Fibroblast of the aortic adventitia (primary cell): ENCODE measurements at places on chromosomes 2 and 18.
A peak's percentile ranks its signal among the peaks of the same experiment; 100 is the strongest.

DNA sequence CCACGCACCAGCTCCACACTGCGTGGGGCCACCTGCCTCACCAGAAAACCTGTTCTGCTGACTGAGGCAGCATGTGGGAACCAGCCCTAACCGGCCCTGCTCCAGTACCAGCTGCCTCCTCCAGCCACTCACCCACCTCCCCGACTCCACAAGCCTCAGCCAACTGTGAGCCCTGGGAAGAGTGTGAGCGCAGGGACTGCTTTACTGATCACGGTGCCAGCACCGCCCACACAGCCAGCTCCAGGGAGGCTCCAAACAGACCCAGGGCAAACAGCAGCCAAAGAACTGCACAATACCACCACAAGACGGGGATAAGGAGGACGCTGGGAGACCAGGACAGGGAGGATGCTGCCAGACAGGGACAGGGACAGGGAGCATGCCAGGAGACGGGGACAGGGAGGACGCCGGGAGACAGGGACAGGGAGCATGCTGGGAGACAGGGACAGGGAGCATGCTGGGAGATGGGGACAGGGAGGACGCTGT lies 28.4 kb downstream of the EIPR1 start:
- DNase-seq, result peak; percentile 27

DNA sequence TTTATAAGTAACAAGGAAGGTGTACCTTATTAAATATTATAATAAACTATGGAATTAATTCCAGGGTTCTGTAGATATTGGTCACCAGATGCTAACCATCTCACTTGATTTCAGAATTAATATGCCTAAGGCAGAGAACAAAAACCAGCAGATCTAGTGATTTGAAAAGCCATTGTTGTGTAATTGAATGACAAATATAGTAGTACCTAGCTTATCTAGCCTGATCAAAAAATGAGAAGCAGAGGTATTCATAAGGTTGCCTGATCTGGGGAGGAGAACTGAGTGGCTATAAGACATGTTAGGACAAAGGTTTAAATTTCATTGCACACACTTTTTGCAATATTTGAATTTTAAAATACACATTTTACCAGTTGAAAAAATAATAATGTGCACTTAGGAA lies 132.0 kb upstream of the UBE2E3 start:
- DNase-seq, result no peak

DNA sequence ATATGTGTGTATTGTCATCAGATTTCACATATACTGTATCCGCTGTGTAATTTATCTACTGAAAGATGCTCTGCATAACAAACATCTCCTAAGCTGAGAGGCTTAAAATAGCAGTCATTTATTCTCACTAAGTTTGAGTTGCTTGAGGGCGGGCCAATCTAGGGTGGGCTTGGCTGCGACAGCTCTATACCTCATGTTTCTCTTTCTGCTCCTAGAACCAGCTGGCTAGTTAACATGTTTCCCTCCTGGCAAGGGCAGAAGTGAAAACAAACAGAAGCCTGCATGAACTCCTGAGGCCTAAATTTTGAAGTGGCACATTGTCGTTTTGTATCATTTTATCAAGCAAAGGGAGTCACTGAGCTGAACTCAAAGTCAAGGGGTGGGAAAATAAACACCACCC lies 585.0 kb upstream of the VRK2 start:
- no peak for DNase-seq

- no peak for DNase-seq
Observed at GRCh38 chr2:100976645-100977391, 25.3 kb upstream of the RPL31 start.

DNA sequence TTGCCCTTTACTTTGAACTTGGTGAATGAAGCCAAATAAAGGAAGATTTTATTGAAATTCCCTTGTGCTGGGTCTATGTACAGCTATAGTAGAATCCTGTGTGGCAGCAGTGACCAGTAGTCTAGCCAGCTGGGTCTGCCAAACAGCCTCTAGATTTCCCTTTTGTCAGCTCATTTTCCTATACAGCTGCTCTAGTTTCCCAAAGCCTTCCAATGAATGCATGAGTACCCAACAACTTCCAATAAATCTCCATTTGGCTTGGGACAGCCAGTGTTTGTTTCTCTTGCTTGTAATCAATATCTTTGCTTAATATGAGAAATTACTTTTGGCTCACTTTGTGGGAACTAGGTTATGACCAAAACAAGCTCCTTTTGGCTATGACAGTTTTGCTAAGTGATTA lies 43.6 kb downstream of the SCN9A start:
- no peak for DNase-seq
